ENCODE measurements at places on chromosomes 7 and 10.

GRCh38 chr10:12509016-12509793, 159.9 kb downstream of the CAMK1D start:
- no peak for DNase-seq

DNA sequence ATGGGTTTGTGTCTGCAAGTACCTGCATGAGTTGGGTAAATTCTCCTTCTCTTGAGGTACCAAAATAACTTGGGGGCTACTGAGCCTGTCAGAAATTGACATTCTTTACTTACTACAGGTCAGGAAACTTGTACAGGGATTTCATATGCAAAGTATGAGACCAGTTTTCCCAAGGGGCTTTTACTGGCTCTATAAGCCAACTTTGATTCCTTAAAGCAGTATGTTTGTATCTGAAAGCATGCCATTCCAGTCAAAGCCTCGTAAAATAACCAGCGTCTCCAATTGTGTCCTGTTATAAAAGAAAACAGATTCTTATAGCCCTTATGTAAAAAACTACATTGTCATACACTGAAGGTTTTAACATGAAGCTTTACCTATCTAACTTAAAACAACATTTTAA, 90.2 kb downstream of the ZNF467 start:
- DNase-seq: no peak

GRCh38 chr10:5545426-5545777, 20.6 kb downstream of the CALML3 start:
- DNase-seq: no peak

DNA sequence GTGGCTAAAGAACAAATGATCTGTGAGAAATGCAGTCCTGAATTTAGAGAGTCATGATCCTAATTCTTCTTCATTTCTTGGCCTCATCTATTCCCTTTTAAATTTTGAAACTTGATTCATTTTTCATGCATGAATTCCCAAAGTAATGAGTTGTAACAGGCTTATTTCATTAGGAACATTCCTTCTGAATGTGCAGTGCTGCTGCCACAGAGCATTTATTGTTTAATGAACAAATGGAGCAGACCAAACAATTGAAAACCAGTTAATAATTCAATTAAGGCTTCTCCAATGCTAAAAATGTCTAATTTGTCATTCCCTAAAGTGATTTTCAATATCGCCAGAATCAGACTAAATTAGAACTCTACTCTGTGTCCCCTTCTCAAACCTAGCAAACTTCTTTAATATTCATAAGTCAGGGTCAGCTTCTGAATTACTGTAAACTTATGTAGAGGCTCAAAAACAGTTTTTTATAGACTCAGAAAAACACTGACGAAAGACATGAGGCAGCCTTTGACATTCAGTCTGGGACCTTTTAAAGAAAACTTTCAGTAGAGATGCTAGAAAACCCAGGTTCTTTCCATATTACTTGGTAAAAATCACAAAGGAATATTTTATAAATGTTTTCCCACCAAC, 14.5 kb downstream of the LSMEM1 start:
- no peak for DNase-seq

- no peak for DNase-seq
Observed at GRCh38 chr10:58576751-58577436, 64.2 kb downstream of the BICC1 start.

DNA sequence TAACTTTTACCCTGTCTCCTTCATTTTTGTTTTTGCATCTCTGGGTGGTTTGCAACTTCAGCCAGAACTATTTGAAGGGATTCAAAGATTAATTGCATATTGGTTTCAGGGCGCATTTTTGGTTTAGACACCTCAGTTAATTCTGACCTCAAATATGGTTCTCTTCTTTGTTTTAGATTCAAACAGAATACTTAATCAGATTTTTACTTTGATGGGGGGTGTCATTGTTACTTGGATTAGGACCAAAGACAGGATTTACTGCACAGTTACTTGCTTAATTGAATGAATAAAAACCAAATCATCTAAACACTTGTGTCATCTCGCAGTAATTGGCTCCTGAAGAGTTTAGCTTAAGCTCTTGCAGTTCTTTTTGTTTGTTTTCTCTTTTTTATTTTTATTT, 100.9 kb downstream of the PHTF2 start:
- DNase-seq: no peak
